ENCODE measurements at places on chromosomes 4 and X.

GRCh38 chrX:29787656-29788055 is 427.7 kb upstream of the MAGEB2 start:
- no peak for DNase-seq

- no peak for DNase-seq
These were observed 12.6 kb downstream of the SHOX start for GRCh38 chrX:643241-643595.

DNA sequence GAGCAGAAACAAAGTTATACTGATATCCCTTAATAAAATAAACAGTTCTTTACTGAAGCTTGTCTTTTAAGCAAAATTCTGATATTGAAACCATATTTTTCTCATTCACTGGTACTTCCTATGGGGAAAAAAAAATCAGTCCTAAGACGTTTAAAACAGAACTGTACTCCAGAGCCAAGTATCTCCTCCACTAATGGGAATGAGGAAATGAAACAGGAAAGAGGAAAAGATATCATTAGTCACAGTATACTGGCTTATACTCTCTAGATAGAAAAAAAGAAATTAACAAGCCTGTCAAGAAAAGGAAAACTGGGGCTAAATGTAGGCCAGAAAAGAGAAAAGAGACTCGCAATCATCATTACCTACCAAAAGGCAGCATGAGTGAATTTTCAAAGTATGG is 252.7 kb downstream of the CENPC start:
- DNase-seq, result no peak

- no peak for DNase-seq
These were observed 50.8 kb upstream of the ELF2 start for GRCh38 chr4:139227729-139228404.

DNA sequence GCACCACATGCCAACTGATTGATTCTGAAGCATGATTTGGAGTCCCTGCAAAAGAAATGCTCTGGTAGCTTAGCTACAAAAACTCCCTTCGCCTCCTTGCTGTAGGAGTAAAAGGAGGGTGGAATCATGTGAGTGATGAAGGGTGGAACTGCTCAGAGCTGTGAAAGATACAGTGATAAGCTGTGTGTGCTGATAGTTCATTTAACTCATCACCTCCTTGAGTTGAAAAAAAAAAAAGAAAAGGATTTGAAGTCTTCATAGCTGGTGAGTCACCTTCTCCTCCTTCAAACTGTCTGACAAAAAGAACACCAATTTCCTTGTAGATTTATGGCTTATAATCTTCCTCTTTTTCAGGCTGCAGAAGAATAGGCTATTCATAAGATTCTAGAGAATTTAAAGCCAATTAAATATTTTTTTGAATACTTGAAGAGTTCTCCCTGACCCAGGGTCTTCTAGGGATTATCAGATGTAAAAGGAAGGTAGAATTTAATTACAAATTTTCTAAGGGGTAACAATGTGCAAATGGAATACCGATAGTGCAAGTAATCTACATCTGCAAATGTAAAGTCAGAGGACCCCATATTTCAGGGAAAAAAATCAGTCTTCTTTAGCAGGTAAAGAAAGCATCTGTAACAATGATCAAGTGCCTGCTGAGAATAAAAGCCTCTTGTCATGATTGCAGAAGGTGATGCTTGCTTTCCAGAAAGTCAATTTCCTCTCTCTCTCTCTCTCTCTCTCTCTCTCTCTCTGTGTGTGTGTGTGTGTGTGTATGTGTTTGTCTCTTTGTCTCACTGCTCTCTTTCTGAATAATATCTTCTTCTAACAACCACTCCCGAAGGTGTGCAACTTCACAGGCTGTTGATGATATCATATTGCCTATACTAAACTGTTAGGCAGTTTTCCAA is 208.8 kb upstream of the VEGFC start:
- DNase-seq, result peak; percentile 50

DNA sequence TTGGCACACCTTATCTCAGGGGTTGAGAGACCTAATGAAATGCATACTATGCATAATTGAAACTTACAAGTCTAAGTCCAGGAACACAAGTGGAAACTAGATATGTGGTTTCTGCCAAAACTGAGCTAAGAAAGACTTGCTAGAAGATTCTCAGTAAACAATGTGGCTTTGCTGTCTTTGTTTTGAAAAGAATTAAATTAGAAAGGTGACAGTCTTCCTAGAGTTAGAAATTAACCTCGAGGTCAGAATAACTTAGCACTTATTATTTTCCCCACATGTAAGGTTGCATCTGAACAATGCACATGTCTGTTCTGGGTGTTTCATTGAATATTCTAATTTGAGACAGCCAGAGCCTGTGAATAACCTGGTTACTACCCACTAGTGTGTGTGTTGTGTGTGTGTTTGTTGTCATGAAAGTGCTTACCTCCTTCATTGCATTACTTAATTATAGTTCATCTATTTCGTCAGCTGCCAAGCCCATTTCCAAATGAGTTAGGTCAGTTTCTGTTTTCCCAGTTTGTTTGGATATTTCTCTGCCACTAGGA is 1.5 kb downstream of the EREG start:
- DNase-seq, result no peak

- no peak for DNase-seq
These were observed 142.9 kb upstream of the MBNL3 start for GRCh38 chrX:132631579-132632232.

DNA sequence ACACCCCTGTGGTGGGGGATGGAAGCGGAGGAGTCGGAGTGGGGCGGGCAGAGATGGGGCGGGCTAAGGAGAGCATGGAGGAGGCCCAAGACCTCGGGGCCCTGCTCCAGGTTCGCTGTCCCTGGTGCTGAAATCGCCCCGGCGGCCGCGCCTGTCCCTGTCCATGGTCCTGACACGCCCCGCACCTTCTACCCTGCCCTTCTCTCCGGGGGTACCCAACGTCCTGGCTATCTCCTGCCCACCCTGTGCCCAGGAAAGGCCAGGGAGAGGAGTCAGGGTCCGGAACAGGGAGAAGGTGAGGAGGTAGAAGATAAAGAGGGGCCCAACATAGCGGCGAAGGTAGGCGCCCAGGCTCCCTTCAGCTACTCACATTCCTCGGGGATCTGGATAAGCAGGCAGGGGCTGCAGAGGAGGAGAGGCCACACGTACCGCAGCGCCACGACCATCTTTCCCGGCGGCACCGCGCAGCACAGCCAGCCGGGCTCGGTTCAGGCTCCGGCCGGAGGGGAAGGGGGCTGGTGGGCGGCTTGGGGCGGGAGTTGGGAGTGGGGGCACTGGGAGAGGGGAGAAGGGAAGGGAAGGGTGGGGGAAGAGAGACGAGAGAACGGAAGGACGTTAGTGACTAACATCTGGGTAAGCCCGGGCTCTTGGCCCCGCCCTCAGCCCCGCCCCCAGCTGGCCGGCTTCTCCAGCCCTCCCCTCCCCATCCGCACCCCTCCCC is 10.4 kb downstream of the L1CAM start:
- no peak for DNase-seq

DNA sequence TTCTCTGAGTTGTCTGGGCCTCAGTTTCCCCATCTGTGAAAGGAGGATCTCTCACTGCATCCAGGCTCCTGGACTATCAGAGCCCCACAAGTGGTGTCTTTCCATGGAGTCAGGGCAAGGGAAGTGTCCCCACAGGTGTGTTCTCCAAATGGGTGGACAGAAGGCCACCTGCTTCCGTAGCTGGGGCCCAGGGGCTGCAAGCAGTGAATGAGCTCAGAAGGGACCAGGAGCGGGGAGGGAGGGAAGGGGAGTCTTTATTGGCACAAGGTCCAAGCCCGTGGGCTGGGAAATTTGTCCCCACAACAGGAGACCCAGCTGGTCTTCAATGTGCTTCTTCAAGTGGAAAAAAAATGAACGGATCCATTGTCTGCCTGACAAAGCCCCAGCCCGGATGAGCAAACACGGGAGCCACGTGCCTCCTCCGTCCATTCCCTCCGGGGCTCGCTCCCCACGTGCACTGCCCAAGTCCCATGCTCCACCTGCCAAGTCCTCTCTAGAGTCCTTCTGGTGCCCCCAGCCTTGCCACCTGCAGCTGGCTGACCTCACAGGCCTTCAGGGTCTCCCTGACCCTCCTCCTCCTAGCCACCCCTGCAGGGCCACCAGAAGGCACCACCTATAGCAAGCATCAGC is 72.0 kb downstream of the JAKMIP1 start:
- DNase-seq, result no peak

Measured in foreskin melanocyte (primary cell).